ENCODE measurements at places on chromosomes 7 and 10.

DNA sequence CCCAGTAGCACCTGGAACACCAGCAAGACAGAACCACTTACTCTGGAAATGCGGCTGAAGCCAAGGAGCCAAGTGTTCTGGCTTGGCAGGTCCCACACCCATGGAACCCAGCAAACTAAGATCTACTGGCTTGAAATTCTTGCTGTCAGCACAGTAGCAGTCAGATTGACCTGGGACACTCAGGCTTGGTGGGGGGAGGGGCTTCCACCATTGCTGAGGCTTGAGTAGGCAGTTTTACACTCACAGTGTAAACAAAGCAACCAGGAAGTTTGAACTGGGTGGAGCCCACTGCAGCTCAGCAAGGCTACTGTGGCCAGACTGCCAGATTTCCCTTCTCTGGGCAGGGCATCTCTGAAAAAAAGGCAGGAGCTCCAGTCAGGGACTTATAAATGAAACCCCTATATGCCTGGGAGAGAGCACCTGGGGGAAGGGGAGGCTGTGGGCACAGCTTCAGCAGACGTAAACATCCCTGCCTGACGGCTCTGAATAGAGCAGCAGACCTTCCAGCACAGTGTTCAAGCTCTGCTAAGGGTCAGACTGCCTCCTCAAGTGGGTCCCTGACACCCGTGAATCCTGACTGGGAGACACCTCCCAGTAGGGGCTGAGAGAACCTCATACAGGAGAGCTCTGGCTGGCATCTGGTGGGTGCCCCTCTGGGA lies 121.2 kb downstream of the MTERF1 start:
- no peak for DNase-seq

- DNase-seq = no peak
Observed at GRCh38 chr10:90858461-90858968, 676 bp upstream of the HTR7 start.

GRCh38 chr10:28253169-28253785 lies 49.6 kb downstream of the MPP7 start:
- DNase-seq = no peak

DNA sequence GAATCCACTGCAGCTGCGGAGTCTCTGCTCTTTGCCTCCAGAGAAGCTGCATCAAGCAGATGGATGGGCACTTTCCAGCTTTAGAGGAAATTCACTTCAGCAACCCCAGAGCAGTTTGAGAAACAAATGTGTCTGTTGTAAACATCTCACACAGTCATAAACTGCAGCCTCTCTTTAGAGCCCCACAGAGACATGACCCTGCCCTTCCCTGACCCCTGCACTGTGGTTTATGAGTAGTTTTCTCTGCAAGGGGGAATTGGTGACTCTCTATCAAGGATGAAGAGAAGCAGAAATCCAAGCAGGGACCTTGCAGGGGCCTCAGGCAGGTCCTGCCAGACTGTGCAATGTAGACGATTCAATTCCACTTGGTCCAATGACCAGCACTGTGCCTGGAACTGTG lies 160.2 kb downstream of the SH2D4B start:
- no peak for DNase-seq

GRCh38 chr7:139673230-139673629 lies 104.6 kb downstream of the HIPK2 start:
- no peak for DNase-seq
